ENCODE measurements at places on chromosomes 6 and 20.
A peak's percentile ranks its signal among the peaks of the same experiment; 100 is the strongest.

DNA sequence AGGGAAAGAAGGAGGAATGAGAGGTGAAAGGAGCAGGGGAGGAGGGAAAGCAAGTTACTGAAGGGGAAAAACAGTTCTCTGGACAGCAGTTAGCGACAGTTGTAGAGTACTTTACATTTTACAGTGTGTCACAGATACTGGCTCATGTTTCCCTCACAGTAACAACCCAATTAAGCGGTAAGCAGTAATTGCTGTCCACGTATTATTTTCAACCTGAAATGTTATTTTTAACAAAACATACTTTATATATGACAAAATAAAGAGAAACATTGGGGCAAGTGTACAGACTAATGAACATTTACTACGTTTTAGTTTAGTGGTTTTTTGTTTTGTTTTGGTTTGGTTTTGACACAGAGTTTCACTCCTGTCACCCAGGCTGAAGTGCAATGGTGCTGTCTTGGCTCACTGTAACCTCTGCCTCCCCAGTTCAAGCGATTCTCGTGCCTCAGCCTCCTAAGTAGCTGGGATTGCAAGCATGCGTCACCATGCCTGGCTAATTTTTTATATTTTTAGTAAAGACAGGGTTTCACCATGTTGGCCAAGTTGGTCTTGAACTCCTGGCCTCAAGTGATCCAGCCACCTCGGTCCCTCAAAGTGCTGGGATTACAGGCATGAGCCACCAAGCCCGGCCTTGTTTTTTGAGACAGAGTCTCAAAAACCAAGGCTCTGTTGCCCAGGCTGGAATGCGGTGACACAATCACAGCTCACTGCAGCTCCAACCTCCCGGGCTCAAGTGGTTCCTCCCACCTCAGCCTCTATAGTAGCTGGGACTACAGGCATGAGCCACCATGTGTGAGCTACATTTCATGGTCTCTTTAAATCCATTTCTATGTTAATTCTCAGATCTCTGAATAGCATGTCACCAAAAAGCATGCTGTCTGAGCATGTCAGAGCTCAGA is 22.6 kb upstream of the BTN3A2 start:
- DNase-seq, result no peak

GRCh38 chr20:61933481-61933950 is 132.2 kb downstream of the TAF4 start:
- DNase-seq, result no peak

GRCh38 chr6:11769811-11770545 is 8.6 kb downstream of the ADTRP start:
- no peak for DNase-seq

DNA sequence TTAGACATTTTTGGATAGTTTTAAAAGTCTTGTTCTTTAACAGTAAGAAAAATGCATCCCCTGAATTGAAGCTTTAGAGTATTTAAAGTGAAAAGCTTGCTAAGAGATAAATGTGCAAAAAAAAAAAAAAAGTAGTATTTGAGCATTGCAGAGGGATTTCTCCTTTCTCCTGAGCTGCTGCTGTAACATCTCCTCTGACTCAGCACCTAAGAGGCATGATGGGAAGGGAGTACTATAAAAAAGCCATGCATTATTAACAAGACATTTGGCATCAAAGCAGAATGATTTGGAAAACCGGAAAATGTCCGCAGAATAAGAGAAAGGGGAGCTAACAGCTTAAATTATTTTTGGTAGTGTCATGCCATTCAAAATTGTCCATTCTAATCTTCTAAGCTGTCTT is 27.9 kb downstream of the B4GALT5 start:
- no peak for DNase-seq

DNA sequence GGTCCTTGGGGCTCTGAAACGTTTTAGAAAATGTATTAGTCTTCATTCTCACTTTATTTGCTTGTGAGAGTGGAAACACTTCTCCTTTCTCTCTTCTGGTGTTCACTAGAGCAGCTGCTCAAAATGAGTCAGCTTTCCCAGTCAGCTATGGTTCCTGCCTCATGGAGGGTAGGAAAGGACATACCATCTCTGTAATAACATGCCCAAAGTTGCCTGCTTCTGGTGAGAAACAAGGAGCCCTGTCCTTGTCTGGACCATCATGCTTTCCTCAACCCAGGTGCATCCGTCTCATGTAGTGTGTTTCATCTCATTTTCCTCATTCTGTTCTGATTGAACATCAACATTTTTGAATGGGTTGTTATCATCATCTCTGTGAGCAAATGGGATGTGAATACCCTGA is 17.1 kb upstream of the TINAG start:
- DNase-seq, result no peak

GRCh38 chr6:169926617-169927417 is 175.4 kb downstream of the ERMARD start:
- DNase-seq, result no peak

DNA sequence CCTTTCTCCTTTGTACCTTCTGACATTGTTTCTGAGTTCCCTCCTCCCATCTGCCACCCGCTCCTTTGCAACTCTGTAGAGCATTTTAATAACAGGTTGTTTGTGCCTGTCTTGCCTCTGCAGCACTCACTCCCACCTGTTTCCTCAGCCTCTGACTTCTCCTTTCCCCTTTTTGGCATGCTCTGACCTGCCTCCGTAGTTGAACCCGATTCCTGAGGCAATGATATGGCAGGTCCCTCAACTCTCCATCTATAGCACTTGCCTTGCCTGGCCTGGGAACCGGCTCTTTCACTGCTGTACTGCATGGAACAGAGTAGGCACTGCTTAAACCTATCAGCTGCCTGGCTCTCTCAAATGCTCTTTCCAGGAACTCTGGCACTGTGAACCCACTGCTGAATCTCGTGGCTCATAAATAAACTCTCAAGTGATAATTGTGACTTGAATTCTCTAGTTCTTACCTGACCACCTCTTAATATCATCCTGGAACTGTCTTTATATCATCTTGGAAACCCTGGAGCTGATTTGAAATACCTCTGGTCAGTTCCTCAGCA is 50.3 kb downstream of the UTRN start:
- no peak for DNase-seq

DNA sequence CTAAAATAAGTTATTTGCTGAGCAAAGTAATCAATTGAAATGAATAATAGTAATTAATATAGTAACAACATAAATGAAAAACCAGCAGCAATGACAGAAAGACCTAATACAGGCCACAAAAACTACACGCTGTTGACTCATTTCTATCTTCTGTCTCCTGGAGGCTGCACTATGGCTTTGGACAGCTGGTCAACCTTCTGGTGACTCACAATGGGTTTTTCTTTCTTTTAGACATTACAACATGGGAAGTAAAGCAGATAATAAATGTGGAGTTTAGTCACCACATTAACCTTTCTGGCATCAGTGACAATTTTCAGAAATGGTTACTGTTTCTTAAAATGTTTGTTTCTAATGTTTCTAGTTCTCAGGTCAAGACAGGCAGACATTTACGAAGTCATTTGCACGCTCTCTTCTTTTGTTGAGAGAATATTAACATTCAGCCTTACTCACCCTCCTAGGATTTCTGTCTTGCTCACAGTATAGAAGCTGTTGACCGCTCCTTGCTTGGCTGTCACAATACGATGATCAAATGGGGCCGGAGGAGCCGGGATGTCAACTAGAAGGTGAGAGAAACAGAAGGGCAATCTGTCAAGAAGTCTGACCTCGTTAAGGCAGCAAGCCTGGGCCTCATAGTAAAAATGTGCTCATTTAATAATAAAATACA is 62.2 kb downstream of the MYLK4 start:
- DNase-seq, result no peak

- no peak for DNase-seq
Observed at GRCh38 chr20:37866051-37866450, 36.9 kb upstream of the VSTM2L start.

DNA sequence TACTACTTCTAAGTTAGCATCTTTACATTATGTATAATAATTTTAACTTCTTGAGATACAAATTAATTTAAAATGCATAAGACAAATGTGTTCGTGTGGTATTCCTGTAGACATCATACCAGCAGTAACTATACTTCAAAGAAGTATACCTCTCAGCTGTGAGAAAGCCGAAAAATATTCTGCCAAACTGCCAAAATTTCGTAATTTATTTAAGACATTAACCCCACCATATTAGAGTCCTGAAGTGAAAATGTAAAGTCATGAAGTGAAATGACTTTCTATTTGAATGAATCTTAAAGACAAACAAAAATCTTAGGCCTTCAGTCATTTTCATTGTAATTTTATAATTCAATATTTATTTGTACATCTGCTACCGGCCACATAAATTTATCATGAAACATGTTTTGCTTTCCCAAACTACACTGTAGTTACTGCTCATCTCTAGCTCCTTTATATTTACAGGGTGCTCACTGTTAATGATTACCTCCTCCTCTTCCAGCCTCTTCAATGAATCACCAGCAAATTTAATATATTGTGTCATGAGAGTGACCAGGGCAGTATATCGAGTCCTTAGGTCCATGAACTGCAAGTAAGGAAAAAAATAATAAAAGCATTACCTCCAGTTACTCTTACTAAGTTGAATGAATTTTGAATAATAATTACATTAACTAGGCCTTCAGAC is 18.5 kb downstream of the DST start:
- peak; percentile 71 for DNase-seq

- DNase-seq, result no peak
Observed at GRCh38 chr20:38932457-38933120, 6.4 kb downstream of the FAM83D start.

DNA sequence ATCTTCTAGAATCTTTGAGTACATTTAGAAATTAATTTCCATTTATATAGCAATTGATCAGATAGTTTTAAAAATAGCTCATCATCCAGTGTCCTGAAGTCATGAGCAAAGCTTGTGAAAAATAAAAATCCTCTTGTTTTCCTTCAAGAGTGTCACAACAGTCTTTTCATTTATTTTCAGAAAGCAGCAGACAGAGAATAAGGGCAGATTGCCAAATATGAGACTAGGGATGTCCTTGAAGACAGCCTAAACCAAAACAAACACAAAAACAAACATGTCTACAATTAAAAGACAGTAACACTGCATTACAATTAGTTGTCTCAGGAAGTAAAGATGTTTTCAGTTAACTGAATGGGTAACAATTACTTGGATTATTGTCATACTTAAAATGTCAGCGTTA is 682.8 kb downstream of the TFAP2A start:
- DNase-seq, result no peak

- no peak for DNase-seq
Observed at GRCh38 chr20:52434041-52434425, 242.5 kb upstream of the ZFP64 start.

DNA sequence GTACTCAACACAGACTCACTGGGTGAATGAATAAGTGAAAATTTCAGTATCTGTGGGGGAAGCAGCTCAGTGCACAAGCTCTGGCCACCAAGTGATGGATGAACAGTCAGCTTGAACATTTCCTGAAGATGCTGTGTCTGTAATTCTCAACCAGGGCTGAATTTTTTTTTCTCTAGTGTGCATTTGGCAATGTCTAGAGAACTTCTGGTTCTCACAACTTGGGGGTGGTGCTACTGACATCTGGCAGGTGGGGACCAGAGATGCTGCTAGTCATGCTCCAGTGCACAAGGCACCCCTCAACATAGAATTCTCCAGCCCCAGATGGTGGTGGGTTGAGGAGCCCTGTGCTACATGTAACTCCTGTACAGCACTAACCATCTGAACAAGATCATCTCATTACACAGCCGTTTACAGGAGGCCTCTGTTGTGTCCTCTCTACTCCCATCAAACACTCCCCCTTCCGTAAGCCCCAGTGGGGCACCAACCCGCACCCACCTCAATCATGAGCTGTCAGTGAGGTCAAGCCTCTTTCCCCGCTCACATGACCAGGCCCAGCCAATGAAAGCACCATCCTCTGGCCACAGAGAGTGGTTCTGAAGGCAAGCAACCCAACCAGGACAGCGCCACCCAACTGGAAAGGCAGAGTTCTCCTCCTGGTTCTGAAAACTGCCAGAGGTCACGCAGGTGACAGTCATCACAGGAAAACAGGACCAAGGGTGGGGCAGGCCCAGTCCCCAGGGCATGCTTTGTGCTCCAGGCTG is 103.9 kb upstream of the PMEPA1 start:
- DNase-seq, result no peak

- DNase-seq, result no peak
Observed at GRCh38 chr20:9160331-9160730, 91.4 kb downstream of the PLCB4 start.

DNA sequence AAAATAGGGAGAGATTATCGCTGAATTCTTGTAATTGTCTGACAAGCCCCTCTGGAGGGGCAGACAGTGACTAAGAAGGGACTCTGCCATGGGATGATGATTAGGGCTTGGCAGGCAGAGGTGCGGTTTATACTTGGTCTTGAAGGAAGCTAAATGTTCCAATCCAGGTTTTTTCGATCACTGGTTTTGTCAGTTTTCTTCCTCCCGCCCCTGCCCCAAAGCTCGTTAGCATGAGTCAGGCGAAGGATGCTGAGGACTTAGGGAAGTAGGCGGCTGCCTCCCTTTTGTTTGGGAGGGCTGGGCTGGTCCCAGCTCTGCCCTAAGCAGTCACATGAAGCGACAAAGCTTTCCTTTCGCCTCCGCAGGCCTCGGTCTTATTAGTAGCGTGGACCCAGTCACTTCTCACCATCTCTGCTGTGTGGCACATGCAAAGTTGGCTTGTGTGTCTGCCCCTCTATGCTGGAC is 314.2 kb downstream of the CDC5L start:
- DNase-seq, result no peak

- no peak for DNase-seq
Observed at GRCh38 chr6:13760307-13761304, 49.0 kb upstream of the RANBP9 start.

GRCh38 chr20:17793986-17794385 is 94.2 kb downstream of the BANF2 start:
- no peak for DNase-seq

DNA sequence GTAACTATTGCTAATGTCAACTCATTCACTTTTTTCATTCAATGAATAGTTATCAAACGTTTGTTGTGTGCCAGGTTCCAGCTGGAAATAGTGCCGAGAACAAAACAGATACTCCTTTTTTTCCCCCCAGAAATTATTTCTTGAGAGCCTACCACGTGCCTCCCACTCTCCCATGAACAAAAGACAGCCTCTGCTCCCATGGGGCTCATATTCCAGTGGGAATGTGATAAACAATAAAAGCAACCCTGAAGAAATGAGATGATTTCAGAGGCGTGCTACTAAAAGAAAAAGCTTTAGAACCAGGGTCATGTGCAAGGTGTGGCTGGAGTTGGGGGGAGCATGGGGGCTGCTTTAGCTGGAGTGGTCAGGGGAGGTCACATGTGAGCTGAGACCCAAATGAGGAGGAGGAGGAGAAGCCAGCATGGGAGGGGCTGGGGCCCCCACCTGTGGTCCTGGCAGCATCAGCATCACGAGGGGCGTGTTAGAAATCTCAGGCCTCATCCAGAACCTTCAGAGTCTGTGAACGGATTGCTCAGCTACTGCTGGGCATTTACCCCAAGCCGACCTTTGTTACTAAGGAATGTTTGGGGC is 157.4 kb downstream of the EYA2 start:
- no peak for DNase-seq

Data from large intestine (tissue), 12 donors.